ENCODE measurements at places on chromosomes 4 and X.

DNA sequence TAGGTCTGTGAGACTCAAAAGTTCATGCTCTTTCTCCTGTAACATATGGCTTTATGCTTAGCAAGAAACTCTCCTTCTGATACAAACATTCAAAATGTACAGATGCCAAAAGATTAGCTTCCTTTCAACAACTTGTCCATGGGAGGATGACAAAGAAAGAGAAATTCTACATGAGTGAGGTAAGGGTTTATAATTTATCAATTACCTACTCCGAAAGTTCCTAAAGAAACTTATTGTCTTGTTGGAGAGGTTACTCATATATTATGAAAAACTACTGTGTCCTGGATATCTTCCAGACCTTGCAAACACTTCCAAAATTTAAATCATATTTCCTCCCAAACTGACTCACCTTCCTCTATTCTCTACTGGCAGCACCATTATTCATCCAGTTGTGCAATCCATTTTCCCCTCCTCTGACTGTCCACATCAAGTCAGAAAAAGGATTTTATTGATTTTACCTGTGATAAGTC lies 65.1 kb downstream of the ENPEP start:
- DNase-seq, result peak; percentile 37

GRCh38 chr4:120659616-120660170 lies 262.8 kb downstream of the PRDM5 start:
- no peak for DNase-seq

- DNase-seq, result no peak
These were observed 194.3 kb downstream of the KIT start for GRCh38 chr4:54852054-54852453.

DNA sequence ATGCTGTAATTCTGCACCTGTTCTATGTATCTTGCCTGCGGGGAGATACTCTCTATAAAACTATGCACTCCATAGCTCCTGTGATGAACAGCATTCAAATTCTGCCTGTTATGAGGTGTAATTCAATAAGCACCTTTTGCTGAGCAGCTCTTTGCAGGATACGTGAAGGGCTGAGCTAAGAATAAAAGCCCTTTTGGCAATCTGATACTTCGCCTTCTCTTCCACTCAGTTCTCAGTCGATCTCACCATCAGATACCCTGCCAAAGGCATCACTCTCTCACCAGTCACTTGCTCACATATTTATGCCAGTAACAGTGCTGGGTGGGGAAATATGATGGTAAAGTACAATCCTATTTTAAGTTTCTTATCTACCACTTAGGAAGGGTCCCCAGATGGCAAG lies 67.2 kb downstream of the RPS3A start:
- no peak for DNase-seq

DNA sequence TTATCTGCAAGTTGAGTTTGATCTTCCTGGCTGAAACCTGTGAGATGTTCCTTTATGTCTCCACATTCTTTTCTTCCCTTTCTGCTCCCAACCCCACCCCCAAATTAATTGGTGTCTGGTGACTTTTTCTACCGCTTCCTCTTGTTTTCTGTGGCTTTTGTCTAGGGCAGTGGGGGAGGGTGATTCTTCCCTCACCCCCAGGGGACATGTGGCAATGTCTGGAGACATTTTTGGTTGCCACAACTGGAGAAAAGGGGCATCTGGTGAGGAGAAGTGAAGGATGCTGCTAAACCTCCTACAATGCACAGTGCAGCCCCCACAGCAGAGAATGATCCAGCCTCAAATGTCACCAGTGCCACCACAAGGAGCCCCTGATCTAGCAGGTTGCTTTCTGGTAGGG lies 152.9 kb downstream of the NHS start:
- no peak for DNase-seq

DNA sequence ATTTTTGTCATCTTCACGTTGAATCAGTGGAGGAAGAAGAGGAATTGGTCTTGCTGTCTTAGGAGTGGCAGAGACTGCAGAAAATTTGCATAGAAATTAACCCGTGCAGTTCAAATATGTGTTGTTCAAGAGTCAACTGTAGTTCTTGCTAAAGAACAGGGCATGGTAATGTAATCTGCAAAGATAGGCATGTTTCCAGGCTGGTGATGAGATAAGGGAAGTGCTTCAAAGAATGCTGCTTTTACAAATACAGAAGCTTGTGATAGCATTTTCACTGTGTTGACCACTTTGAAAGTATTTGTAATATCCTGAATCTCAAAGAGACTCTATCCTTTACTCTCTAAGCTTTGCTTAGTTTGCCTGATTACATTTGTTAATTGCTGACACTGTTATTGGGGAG lies 60.1 kb downstream of the PRRG1 start:
- DNase-seq, result no peak

DNA sequence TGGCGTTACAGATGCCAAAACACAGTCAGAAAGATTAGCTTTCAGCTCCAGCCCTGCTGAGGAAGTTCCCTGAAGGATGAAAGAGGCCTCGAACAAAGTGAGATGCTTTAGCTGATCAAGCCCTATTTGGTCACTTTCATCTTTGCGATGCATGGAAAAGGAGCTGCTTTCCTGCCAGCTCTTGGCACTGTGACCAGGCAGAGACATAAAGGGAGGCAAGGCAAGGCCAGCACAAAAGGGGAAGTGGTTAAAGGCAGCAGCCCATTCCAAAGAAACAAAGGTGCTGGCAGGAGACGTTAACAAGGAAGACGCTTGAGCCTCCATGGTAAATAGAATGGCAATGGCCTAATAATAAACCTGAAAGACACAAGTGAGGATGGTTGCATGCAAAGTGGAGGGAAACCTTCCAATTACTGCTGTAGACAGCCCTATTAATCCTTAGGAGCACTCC lies 617.1 kb upstream of the INTU start:
- DNase-seq, result no peak

- no peak for DNase-seq
These were observed 206.3 kb upstream of the TBL1X start for GRCh38 chrX:9258421-9259104.

GRCh38 chr4:174259580-174259979 lies 23.9 kb downstream of the FBXO8 start:
- peak; percentile 17 for DNase-seq

DNA sequence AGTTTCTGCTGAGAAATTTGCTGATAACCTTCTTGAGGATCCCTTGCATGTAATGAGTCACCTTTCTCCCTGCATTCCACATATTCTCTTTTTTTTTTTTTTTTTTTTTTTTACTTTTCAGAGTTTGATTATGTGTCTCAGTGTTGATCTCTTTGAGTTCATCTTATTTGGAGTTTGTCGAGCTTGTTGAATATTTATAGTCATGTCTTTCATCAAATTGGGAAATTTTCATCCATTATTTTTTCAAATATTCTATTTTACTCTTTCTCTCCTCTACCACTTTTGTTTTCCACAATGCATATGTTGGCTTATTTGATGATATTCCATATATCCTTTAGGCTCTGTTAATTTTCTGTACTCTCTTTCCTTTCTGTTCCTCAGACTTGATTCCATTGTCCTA lies 136.1 kb downstream of the MAD2L1 start:
- no peak for DNase-seq

DNA sequence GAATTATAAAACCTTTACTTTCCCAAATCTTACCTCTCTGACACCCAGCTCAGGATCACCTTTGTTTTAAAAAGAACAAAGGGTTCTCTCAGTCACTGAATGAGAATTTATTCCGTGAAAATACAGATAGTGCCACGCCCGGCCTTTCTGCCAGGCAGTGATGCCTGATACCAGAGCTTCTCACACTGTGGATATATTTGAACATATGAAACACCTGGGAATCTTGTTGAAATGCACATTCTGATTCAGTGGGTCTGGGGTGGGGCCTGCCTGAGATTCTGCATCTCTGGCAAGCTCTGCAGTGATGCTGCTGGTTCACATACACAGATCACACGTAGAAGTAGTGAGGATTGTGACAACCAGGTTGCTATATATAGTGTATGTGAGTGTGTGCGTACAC lies 46.0 kb downstream of the ELOVL6 start:
- DNase-seq, result no peak

GRCh38 chr4:183783991-183784553 lies 121.0 kb upstream of the STOX2 start:
- peak; percentile 55 for DNase-seq
